Activated CD4-positive, alpha-beta memory T cell treated with anti-CD3 and anti-CD28 coated beads for 36 hours (primary cell): ENCODE measurements at places on chromosomes 1 and 21. TPM values are rescaled to one million over a fixed set of nuclear protein-coding genes. Genes with fewer than 3 reads are reported as not detected.

- H3K4me3 ChIP-seq, result peak overlapping the region; percentile 87
- H3K36me3 ChIP-seq, result peaks cover 4% of the 10 kb centered on the region
- H3K27me3 ChIP-seq, result no peaks in the 10 kb centered on the region
Measured at GRCh38 chr1:228465571-228466146, 21.5 kb upstream of the RNF187 start.

DNA sequence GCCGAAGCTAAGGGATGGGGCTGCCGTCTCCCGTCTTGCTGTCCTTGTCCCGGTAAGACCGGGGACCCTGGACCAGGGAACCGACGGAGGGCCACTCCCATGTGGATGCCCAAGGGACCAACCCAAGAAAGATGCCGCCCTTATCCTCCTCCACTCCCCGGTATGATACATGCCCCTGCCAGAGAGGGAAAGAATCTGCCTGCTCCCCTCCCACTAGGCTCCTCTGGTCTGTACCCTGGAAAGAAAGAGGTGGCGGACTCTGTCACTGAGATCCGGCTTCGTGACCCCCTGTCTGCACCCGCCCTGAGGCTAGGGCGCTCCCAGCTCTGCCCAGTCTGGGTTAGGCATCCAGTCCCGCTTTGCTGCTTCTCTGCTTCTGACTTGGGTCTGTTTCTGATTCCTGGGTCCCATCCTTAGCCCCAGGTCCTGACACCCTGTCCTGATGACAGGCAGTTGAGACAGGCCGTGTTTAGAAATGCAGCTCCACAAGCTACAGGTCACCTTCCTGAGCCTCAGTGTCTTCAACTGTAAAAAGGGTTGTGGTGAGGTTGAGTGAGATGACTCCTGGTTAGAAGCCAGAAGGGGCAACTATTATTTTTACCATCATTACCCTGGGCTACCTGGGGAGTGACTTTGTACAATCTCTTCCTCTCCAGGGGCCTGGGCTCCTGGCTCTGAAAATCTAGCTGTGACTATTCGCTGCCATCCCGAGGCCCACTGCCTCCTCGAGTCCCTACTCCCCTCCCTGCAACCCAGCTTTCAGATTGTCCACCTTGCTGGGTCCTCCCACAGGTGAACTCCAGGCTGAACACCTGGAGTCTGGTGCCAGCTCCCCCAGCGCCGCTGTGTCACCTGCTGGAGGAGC, 3.7 kb downstream of the MATN1 start:
- H3K4me3 ChIP-seq, result peak overlapping the region; percentile 84
- H3K36me3 ChIP-seq, result peaks cover 6% of the 10 kb centered on the region

DNA sequence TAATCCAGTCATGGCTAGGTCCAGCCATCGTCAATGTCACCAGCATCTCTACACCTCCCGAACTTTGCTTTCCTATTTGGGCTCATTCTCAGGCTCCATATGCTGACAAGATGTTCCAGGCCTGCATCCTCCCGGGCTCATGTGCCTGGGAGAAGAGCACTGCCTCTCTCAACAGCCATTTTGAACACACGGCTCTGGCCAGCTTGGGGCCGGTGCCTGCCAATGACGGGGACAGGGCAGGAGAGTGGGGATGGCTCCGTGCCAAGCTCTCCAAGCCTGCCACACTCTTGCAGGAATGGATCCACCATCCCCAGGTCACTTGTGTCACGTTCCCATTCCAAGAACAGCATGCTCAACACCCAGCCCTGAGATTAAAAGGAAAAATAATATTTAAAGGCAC, 61.4 kb upstream of the PAX7 start:
- H3K4me3 ChIP-seq, result no peak overlapping the region
- DNase-seq, result no peak

Gene NMNAT2
- total RNA-seq, result not detected

GRCh38 chr21:41032541-41032940, 135.4 kb upstream of the BACE2 start:
- DNase-seq, result no peak
- H3K27ac ChIP-seq, result no peak overlapping the region
- H3K27me3 ChIP-seq, result peaks cover 7% of the 10 kb centered on the region
- no peaks in the 10 kb centered on the region for H3K36me3 ChIP-seq

Gene PLA2G2C
- total RNA-seq, result 0.43 TPM
